ENCODE measurements at places on chromosomes 1 and 21. TPM values are rescaled to one million over a fixed set of nuclear protein-coding genes. Genes with fewer than 3 reads are reported as not detected.

The ICOSLG gene
- total RNA-seq, result 0.65 TPM

The RIPK4 gene
- total RNA-seq, result under 0.01 TPM

The FCRL1 gene
- not detected for total RNA-seq

The HPCA gene
- under 0.01 TPM for total RNA-seq

The LEFTY2 gene
- total RNA-seq, result not detected

The VAV3 gene
- under 0.01 TPM for total RNA-seq

The GJA9 gene
- under 0.01 TPM for total RNA-seq

The ZSCAN20 gene
- total RNA-seq, result 8.7 TPM

The SPRR5 gene
- not detected for total RNA-seq

The TTLL10 gene
- total RNA-seq, result not detected

The ARTN gene
- total RNA-seq, result 0.18 TPM

The DYRK1A gene
- 57.6 TPM for total RNA-seq

The RHD gene
- not detected for total RNA-seq

The CDA gene
- 0.85 TPM for total RNA-seq

The NECTIN4 gene
- 0.37 TPM for total RNA-seq

The TFF3 gene
- not detected for total RNA-seq

The DNAJC16 gene
- 13.9 TPM for total RNA-seq

The TCHH gene
- total RNA-seq, result under 0.01 TPM

The PTCH2 gene
- total RNA-seq, result under 0.01 TPM

The COL11A1 gene
- total RNA-seq, result 17.2 TPM

The CERS2 gene
- 125 TPM for total RNA-seq

The ZMYM1 gene
- 11.2 TPM for total RNA-seq

The SLC35F3 gene
- 0.09 TPM for total RNA-seq

The OR6N1 gene
- total RNA-seq, result not detected

The DHRS3 gene
- total RNA-seq, result 310 TPM

The APCS gene
- total RNA-seq, result not detected

The RAB29 gene
- 20.5 TPM for total RNA-seq

The UBL4B gene
- not detected for total RNA-seq

The VSIG8 gene
- not detected for total RNA-seq

The C1QB gene
- not detected for total RNA-seq

The SPRR2G gene
- not detected for total RNA-seq

The OR2T35 gene
- not detected for total RNA-seq

The OSCP1 gene
- total RNA-seq, result 12.8 TPM

The CLCA2 gene
- 0.14 TPM for total RNA-seq

The CD2 gene
- total RNA-seq, result not detected

The ATF3 gene
- total RNA-seq, result 2.8 TPM

The CD1B gene
- not detected for total RNA-seq

All from smooth muscle cell of bladder (primary cell).